A549 treated with dexamethasone at 1 μM for 4 hours (cell line): ENCODE measurements at places on chromosomes 11 and 22. TPM values are rescaled to one million over a fixed set of nuclear protein-coding genes. Genes with fewer than 3 reads are reported as not detected.

The ZW10 gene
- 12.6 to 14.8 TPM (median 13.4 TPM) in 5 replicates for total RNA-seq

The PRDM10 gene
- 1.0 to 2.0 TPM (median 1.8 TPM) in 5 replicates for total RNA-seq

The KCNK4 gene
- 0.11 TPM in 2 of 5 replicates, not detected in the others for total RNA-seq

The FAM180B gene
- 0.08 to 0.09 TPM in 2 of 5 replicates, not detected in the others for total RNA-seq

The EED gene
- total RNA-seq, result 21.6 to 26.2 TPM (median 23.0 TPM) in 5 replicates

The C22orf42 gene
- not detected in 5 replicates for total RNA-seq

The ANO3 gene
- total RNA-seq, result 0.01 to 0.04 TPM (median 0.02 TPM) in 3 of 5 replicates, not detected in the others

The STARD10 gene
- total RNA-seq, result 13.0 to 19.3 TPM (median 16.2 TPM) in 5 replicates

The ISX gene
- not detected in 5 replicates for total RNA-seq

The OR51E1 gene
- total RNA-seq, result not detected in 5 replicates

The DDTL gene
- total RNA-seq, result 1.4 to 2.3 TPM (median 1.6 TPM) in 5 replicates

The KRTAP5-1 gene
- not detected in 5 replicates for total RNA-seq
